ENCODE measurements at places on chromosomes 1 and 21.

DNA sequence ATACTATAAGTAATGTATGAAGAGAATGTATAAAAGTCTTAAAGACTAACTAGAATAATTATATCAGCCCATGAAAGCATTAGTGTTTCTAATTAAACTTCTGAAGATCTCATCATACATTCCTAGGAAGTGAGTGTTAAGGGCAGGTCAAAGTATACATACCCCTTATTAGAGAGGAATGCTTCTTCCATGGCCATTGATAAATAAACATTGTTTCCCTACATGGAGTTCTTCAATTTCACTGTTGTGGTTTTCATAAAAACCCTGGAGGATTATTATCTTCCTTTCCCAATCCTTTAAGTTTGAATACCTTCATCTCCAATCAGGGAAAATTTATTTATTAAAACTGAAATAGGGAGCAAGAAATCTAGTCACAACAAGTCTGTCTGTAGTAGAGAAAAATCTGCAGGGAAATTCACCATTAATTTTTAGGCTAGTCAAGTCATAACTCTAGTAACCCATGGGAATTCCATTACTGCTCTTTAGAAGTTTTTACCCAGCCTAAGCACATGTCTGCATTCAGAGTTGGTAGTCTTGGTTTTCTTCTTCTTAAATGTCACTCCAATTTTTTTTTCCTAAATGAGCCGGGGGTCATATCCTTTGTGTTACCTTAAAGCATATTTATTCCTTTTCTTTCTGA lies 147.0 kb downstream of the TNFSF18 start:
- DNase-seq, result no peak

GRCh38 chr1:230067871-230068620 lies 1.0 kb downstream of the GALNT2 start:
- DNase-seq, result peak; percentile 33

GRCh38 chr21:27077501-27077900 lies 110.6 kb upstream of the ADAMTS5 start:
- DNase-seq, result no peak

DNA sequence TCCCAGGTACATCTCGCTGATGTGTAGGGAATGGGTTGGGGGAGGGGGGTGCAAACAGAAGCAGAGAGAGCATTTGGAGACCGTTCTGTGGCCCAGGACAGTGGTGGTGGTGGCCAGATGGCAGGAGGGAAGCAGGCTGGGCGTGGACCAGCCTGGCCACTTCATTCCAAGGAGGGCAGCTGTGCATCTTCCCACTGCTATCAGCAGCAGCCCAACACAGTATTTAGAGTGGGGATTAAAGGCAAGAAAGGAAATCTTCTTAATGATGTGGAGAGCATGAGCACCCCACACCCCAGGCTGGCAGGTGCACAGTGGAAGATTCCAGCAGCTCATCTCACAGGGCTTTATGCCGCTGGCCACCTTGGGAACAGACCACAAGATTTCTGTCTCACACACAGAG lies 198.7 kb downstream of the NPHP4 start:
- no peak for DNase-seq

DNA sequence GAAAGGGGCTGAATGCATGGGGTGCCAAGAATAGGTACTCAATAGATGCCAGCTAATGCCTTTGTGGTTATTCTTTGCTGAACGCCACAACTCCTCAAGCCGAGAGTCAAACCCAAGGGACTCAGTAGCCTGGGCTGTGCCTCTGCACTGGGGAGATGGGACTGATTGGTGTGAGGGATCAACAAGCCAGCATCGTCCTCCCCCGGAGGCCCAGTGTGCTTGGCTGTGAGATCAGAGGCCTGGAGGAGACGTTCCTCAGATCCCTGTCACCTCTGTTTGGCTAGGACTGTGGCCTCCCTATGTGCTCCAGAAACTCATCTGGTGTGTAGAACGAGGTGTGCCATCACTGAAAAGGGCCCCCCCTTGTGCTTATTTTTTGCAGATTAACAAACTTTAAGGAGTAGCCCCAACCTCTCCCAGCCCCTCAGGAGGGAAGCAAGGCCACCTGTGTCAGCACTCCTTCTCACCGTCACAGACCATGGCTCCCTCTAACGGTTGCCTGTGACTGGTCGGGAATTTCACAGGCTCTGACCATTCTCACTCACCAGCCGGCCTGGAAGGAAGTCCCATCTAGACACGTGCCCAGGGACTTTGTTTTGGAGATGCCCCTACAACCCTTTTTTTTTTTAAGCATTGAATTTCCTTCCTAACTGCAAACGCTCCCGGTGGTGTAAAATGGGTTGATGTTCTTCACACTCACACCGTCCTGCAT lies 194.0 kb upstream of the VAMP3 start:
- peak; percentile 18 for DNase-seq

DNA sequence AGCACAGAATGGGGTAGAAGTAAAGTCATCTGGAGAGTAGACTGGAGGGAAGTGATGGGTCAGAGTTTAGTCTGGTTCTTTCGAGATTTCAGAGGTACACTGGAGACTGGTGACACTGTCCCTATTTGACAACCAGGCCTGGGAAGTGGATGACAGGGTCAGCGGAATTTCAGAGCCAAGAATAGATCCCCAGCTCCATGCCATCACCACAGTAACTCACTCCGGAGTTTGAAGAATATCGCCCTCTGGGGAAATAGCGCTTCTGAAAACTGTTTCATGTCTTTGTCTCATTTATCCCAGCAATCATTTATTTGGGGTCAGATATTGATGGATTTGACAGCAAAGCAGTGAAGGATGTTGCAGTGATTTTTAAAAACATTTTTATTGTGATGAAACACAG lies 7.6 kb upstream of the NFASC start:
- DNase-seq, result no peak

DNA sequence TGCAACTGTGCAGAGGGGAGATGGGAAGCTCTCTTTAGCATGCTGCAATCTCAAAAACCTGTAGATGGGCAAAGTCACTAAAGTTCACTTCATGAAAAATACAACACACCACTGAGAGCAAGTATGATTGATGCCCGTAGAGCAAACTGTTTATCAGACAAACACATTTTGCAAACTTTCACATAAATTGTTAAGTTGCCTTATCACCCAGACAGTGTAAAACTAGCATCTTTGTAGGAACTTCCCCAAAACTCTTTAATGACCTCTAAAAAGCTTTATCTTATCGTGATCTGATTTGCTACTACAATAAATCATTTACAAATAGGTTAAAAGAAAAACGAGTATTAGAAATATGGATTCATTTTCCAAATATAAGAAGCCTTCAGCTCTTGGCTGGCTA lies 391.0 kb downstream of the LMO4 start:
- DNase-seq, result no peak

- peak; percentile 88 for DNase-seq
Observed at GRCh38 chr1:8194481-8195227, 123.3 kb upstream of the SLC45A1 start.

DNA sequence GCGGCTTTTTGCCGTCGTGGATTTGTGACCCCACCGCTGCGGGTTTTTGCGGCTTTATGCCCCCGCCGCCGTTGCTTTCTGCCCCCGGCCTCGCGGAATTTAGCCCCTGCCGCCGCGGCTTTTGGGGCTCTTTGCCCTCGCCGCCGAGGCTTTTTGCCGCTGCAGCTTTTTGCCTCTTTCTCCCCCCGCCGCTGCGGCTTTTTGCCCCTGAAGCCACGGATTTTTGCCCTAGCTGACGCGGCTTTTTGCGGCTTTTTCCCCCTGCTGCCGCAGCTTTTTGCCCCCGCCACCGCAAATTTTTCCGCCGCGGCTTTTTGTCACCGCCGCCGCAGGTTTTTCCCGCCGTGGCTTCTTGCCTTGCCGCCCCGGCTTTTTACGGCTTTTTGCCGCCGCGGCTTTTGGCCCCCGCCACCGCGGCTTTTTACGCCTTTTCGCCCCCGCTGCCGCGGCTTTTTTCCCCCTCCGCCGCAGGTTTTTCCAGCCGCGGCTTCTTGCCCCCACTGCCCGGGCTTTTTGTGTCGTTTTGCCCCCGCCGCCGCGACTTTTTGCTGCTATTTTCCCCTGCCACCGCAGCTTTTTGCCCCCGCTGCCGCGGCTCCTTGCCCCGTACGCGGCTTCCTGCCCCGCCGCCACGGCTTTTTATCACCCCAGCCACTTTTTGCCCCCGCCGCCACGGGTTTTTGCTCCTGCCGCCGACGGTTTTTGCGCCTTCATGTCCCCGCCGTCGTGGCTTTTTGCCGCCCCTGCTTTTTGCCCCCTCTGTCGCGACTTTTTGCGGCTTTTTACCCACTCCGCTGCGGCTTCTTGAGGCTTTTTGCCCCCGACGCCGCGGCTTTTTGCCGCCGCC lies 3933.6 kb downstream of the SRGAP2C start:
- DNase-seq, result no peak

GRCh38 chr1:97157991-97158390 lies 436.4 kb downstream of the PTBP2 start:
- no peak for DNase-seq

- DNase-seq, result peak; percentile 53
Observed at GRCh38 chr1:100353988-100354387, 1.7 kb downstream of the CDC14A start.

All from epithelial cell of esophagus (primary cell).